ENCODE measurements at places on chromosomes 7 and 10.
A peak's percentile ranks its signal among the peaks of the same experiment; 100 is the strongest.

GRCh38 chr10:1544209-1544673, 193.1 kb downstream of the ADARB2 start:
- DNase-seq: no peak

DNA sequence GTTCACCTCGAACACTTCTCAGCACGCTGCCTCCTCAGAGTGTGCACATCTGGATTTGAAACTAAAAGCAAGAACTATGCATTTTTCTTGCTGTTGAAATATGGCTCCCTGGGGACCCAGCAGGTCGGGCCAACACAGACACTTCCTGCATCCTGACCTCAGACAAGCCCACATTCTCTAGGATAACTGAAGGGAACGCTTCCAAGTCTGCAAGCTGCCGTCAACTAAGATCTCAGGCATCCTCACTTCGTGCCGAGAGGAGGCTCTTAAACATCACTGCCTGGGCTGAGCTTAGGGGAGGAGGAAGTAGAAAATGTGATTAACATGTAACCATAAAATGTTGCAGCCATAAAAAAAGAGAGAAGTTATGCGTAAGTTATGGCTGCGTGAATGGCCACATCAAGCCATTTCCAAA, 65.5 kb downstream of the PYROXD2 start:
- DNase-seq: peak; percentile 40

GRCh38 chr7:32239764-32240163, 169.6 kb upstream of the PDE1C start:
- no peak for DNase-seq

DNA sequence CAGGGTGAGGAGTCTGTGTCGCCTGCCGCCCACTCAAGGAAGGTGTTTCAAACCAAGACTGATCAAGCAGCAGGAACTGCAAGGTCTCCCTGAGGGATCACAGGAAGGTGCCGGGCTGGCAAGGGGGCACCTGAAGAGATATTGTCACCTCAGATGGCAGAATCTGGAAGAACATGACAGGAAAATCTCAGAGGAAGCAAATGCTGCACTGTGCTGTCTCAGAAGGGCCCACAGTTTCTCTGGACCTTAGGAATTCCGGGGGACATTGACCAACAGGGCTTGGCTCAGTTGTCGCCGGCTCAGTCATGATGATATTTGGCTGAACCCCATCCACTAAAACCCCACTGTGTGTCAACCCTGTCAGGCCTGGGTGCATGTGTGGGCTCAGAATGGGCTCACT, 31.9 kb upstream of the GPR26 start:
- no peak for DNase-seq

- peak; percentile 74 for DNase-seq
Observed at GRCh38 chr10:63268798-63269503, 135.8 kb downstream of the NRBF2 start.

GRCh38 chr10:76396134-76396533, 964.7 kb downstream of the LRMDA start:
- no peak for DNase-seq

DNA sequence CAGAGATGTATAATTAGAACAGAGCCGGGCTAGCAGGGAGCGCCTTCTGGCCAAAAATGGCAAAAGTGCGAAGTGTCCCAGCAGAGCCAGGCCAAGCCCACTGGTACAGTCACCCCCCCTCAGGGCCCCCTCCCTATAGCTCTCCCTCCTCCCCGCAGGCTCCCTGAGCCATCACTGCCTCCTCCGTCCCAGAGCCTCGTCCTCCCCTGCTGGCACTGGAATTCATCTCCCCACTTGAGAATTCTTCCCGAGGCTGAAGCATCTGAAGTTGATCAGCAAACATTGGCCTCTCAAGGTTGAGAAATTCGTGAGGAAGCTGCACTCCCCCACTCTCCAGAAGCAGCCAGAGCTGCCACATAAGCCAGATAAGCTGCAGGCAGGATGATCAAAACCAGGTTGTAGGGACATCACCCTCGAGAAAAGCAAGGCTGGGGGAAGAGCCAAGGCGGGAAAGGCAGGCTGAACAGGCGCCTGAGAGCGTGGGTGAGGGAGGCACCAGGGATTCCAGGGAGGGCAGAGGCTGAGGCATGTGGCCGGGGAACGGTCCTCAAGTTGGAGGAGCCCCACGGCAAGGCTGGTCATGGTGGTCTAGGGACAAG, 23.4 kb downstream of the CAMK2G start:
- no peak for DNase-seq

DNA sequence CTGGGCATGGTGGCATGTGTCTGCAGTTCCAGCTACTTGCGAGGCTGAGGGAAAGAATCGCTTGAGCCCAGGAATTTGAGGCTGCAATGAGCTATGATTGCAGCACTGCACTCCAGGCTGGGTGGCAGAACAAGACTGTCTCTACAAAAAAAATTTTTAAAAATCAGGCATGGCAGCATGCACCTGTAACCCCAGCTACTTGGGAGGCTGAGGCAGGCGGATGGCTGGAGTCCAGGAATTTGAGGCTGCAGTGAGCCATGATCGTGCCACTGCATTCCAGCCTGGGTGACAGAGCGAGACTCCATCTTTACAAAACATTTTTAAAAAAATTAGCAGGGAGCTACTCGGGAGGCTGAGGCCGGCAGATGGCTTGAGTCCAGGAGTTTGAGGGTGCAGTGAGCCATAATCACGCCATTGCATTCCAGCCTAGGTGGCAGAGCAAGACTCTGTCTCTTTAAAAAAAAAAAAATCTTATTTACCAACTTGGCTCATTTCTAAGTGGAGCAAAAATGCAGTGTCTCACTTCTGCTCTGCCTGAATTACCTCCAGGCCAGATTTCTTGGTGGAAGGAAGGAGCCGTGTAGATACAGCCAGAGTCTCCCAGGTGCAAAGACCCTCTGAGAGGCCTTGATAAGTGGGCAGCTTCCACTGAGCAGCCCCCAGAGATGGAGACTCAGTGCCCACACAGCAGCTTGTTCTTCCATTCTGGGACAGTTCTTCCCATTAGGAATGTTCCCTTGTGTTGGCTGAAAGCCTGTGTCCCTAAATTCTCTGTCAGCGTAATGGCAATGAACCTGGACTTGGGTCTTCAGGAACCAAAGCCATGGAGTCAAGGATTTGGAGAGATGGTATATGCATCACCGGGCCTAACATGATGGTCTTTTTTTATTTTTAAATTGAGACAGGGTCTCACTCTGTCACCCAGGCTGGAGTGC, 30.0 kb downstream of the GTF2IRD1 start:
- no peak for DNase-seq

GRCh38 chr7:90178679-90179278, 24.5 kb downstream of the STEAP1 start:
- no peak for DNase-seq

- no peak for DNase-seq
Observed at GRCh38 chr7:9013940-9014339, 580.5 kb downstream of the NXPH1 start.

- no peak for DNase-seq
Observed at GRCh38 chr7:50330254-50330653, 25.7 kb downstream of the IKZF1 start.

GRCh38 chr10:62356447-62356846, 17.7 kb upstream of the ZNF365 start:
- DNase-seq: no peak

- no peak for DNase-seq
Observed at GRCh38 chr7:47454974-47455871, 126.7 kb downstream of the TNS3 start.

GRCh38 chr7:378551-379455, 88.8 kb downstream of the FOXL3 start:
- DNase-seq: no peak

DNA sequence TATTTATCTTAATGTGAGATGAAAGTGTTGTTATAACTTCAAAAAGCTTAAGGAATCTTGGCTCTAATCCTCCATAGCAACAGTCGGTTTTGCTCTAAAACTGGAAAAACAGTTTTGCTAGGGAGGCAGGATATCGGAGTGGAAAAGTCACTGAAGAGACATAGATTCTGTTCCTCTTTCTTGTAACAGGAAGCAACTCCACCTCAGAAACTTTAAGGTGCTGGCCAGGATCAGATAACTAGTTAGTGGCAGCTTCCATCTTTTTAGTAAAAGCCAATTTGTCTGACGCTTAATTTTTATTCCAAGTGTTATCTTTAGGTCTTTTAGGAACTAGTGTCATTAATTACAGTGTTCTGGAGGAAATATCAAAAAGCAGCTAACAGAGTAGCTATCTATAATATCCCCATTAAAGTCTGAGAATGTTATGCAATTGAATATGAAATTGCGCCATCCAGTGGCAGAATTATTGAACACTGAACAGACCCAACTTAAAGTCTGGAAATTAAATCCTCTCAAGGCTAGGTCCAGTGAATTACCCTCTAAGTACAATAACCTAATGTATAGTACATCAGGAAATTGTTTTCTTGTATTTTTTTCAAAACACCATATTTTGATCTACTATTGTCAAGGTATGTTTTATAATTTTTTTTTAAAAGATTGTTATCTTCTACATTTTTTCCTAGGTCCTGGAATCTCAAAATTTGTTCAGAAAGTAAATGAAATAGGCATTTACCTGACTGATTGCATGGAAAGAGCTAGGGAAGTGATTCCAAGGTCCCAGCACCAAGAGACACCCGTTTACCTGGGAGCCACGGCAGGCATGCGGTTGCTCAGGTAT, 65.9 kb upstream of the CC2D2B start:
- DNase-seq: peak; percentile 54

DNA sequence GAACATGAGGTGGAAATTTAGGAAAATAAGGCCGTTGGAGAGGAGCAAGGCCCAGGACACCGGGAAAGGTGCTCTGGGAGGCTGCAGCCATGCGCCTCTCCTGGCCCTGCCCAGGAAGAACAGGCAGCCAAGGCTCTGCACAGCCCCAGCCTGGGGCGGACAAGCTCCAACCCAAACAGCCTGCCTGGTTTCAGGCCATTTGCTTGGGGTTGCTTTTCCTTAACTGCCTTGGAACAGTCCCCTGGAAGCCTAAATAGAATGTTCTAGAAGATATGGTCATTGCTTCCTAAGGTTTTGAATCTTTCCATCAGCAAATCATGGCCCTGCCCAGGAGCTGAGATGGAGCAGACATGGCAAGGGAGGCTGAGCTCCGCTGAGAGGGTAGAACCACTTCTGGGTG, 11.0 kb downstream of the VSTM4 start:
- no peak for DNase-seq

GRCh38 chr10:4280461-4281189, 495.6 kb upstream of the KLF6 start:
- DNase-seq: no peak

DNA sequence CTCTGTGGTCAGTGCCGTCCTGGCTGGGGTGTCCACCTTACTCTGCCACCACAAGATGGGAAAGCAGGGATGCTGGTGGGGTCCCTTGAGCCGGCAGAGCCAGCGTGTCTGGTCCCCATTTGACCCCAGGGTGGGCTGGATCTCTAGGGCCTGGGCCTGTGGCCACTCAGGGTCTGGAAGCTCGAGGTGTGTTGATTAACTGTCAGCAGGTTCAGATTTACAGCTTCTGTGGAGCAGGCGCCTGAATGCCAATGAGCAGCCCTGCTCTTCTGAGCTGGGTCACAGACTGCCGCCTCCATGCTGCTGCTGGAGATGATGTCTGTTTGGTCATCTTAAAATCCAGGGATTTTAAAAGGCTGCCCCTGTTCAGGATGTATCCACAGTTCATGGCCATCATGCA, 11.3 kb upstream of the DPYSL4 start:
- DNase-seq: no peak

DNA sequence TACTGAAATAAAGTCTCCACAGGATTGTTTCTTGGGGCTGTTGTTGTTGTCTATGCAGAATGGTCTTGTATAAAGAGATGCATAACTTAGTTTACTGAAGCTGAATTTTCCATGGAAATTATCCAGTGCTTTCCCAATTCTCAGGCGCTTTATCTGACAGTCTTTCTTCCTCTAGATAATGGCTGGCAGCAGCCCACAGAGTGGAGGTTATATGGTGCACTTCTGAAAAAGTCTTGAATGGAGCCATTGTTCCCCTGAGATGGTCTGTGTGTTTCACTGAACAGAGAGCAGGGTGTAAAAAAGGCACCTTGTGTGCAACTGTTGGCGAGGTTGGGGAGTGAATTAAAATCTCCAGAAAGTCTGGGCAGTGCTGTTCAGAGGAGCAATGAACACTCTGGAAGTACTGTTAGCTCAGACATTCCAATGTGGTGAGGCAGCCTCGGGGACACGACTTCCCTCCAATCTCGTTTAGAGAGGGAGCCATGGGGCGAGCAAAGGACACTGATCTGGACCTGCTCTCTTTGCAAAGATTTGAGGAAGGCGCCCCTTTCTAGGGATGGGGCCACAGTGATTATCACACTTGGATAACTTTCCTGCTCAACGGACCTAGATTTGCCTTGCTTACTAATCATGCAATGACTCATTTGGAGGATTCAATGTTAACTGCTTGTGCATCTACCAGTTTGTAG, 2.0 kb upstream of the PLCE1 start:
- DNase-seq: no peak

DNA sequence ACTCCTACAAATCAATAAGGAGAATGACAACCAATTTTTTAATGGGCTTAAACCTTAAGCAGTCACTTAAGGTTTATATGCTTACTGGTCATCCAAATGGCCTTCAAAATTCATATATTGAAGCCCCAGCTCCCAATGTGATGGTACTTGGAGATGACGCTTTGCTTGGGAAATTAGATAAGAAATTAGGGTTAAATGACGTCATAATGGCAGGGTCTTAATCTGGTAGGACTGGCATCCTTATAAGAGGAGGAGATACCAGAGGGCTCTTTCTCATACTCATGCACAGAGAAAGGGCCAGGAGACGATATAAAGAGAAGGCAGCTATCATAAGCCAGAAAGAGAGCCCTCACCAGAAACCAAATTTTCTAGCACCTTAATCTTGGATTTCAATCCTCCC, 350.8 kb upstream of the NFE2L3 start:
- DNase-seq: no peak

DNA sequence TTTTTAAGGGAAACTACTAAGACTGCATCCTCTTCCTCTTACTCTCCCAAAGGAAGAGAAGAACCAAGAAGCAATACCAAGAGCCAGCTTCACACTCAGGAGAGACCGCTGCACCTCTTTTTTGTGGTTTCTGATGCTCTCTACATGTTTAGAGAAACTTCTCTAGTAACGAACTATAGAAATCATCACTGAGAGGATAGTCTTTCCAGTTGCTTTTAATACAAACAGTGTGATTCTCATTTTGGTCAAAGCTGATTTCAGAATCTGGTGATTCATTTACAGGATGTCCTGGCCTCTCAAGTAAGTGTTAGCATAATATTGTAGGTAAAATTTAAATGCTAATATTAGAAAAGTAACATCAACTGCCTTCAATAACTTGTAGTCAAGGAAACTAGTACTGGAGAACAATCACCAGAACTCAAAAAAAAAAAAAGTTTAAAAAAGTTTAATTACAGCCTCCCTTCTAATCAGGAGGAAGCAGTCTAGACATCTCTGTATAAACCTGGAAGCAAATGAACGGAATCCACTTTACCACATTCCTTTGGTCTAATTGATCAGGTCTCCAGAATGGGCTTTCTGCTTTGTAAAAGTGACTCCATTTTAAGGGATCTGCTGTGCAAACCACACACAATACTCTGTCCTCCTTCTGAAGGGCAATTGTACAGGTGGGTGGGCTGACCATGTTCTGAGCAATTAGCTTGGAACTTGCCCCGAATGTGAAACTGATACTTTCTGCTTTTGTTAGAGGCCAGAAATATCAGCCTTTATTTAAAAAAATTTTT, 3.0 kb downstream of the LAMB1 start:
- no peak for DNase-seq

Measured in germinal center (tissue), 1 donor.